GM04504 (cell line): ENCODE measurements at places on chromosomes 13 and 19.

DNA sequence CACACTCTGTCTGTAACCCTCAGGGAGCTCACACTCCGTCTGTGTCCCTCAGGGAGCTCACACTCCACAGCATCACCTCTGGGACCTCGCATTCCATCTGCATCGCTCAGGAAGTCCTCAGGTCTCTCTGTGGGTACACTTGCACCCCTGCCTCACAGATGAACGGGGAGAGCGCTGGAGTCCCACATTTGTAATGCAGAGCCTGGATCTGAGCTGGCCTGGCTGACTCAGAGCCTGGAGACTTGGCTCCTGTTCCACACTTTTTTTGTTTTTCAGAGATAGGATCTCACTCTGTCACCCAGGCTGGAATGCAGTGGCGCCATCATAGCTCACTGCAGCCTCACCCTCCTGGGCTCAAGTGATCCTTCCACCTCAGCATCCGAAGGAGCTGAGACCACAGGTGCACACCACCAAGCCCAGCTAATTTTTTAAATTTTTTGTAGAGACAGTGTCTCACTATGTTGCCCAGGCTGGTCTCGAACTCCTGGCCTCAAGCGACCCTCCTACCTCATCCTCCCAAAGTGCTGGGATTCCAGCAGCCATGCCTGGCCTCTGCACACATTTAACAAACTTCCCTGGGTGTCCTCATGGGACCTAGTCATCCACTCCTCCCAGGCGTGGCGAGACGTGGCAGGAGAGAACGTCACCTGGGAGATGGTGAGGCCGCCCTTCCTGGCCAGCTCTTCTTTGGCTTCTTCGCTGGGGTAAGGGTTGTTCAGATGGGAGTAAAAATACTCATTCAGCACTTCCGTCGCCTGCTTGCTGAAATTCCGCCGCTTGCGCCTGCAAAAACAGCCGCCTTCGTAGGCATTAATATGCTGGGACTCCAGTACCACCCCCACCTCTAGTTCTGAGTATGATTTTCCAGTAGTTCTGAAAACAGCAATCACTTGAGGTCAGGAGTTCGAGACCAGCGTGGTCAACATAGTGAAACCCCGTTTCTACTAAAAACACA, 31.0 kb downstream of the CILP2 start:
- DNase-seq, result peak; percentile 32

- DNase-seq, result no peak
Observed at GRCh38 chr19:16773259-16773658, 53.6 kb downstream of the NWD1 start.

- DNase-seq, result no peak
Observed at GRCh38 chr13:25171170-25171516, 945 bp downstream of the AMER2 start.

GRCh38 chr13:94181461-94182107, 297.9 kb downstream of the DCT start:
- DNase-seq, result no peak

- DNase-seq, result no peak
Observed at GRCh38 chr19:46610851-46611770, 10.0 kb downstream of the CALM3 start.

GRCh38 chr13:110221406-110222117, 85.4 kb downstream of the COL4A1 start:
- DNase-seq, result no peak

DNA sequence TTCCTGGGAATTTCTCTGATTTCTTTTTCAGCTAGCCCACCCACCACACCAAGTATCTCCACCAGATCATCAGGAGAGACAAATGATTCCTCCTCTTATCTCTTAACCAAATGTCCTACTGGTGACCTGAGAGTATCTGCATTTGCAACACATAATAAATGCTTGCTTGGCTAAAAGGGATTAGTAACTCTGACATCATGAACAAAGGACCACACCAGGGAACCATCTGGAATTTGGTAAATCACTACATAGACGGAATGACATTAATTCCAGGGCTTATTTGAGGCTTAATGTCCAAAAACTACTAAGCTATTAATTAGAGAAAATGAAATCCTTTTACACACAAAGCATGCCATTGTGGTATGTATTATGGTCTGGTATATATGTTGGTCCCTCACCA, 139.0 kb downstream of the RAP2A start:
- DNase-seq, result no peak

GRCh38 chr19:48967346-48968178, 2.5 kb downstream of the FTL start:
- DNase-seq, result peak; percentile 42

GRCh38 chr13:112592647-112593046, 4.7 kb upstream of the TUBGCP3 start:
- no peak for DNase-seq
